ENCODE measurements at places on chromosomes 6 and 20.

- no peak for DNase-seq
These were observed 330.5 kb upstream of the MAP3K7 start for GRCh38 chr6:90917376-90917775.

- no peak for DNase-seq
These were observed 97.5 kb downstream of the ERMARD start for GRCh38 chr6:169848946-169849345.

- no peak for DNase-seq
These were observed 43.9 kb downstream of the BCAS1 start for GRCh38 chr20:54026295-54027064.

GRCh38 chr6:42280966-42281533, 63.4 kb upstream of the MRPS10 start:
- DNase-seq = peak; percentile 7

- DNase-seq = no peak
These were observed 58.0 kb upstream of the FRMD1 start for GRCh38 chr6:168137024-168137423.

- no peak for DNase-seq
These were observed 28.1 kb upstream of the BMP2 start for GRCh38 chr20:6739406-6739805.

- peak; percentile 34 for DNase-seq
These were observed 68.2 kb downstream of the RTN4IP1 start for GRCh38 chr6:106560996-106561685.
